BJ (cell line): ENCODE measurements at places on chromosomes 5 and 9. TPM values are rescaled to one million over a fixed set of nuclear protein-coding genes. Genes with fewer than 3 reads are reported as not detected.

GRCh38 chr5:125179612-125180011 is 433.2 kb upstream of the ZNF608 start:
- DNase-seq: no peak

DNA sequence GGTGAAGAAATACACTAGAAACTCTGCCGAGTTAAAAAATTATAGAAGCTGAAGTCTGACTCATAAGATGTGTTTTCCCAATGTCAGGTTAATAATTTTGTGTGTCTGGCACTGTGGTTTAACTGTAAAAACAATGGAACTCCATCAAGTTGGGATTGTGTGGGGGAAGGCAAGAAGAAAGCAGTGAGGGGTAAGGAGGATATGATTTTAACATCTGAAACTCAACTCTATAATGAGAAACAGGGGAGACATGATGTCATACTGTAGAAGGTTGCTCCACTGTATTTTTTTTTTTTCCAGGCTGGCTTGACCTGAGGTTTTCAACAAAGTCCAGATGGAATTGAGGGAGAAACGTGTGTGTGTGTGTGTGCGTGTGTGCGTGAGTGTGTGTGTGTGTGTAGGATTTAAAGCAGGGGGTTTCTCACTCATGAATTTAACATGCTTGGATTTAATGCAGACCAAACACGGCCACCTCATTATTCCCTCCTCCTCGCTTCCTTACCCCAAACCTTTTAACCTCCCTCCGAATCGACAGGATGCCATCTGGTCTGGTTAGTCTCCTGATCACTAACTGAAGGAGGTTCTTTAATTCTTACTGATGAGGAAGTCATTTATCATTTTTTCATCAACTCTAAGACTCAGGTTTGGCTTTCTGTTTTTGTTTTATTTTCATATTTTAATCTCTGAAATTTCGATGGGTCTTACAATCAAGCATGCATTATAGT is 140.2 kb upstream of the LPAR1 start:
- DNase-seq: peak; percentile 95

GRCh38 chr9:127011772-127012171 is 97.2 kb downstream of the RALGPS1 start:
- DNase-seq: no peak

PRDM12 gene
- not detected in 2 replicates for polyA plus RNA-seq

PCDHGA6 gene
- 3.3 and 4.3 TPM in 2 replicates for polyA plus RNA-seq
